ENCODE measurements at places on chromosomes 1 and 21. TPM values are rescaled to one million over a fixed set of nuclear protein-coding genes. Genes with fewer than 3 reads are reported as not detected.

- no peak for DNase-seq
These were observed 1.7 kb downstream of the EGLN1 start for GRCh38 chr1:231420299-231420958.

- no peak for DNase-seq
These were observed 16.6 kb upstream of the DISP3 start for GRCh38 chr1:11462224-11462923.

DNA sequence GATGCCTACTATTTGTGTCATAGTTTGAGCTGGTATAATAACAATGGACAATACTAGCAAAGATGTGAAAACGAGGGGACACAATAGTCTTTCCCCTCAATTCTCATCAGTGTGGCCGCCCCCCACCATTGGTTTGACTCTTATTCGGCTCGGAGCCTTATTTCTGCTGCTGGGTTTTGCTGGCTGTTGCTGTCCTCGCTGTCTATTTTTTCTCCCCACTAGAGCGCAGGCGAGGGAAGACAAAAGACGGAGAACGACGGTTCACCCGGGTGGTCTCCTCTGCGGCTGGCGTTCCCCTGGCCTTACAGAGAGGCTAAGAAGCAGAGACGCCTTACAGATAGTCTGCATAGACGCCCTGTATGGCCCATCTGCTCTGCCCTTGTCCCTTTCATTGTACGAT is 19.4 kb downstream of the CLIC6 start:
- peak; percentile 47 for DNase-seq

GRCh38 chr1:185207980-185208602 is 51.1 kb downstream of the SWT1 start:
- DNase-seq = no peak

- DNase-seq = no peak
These were observed 36.7 kb upstream of the TARDBP start for GRCh38 chr1:10975567-10976326.

DNA sequence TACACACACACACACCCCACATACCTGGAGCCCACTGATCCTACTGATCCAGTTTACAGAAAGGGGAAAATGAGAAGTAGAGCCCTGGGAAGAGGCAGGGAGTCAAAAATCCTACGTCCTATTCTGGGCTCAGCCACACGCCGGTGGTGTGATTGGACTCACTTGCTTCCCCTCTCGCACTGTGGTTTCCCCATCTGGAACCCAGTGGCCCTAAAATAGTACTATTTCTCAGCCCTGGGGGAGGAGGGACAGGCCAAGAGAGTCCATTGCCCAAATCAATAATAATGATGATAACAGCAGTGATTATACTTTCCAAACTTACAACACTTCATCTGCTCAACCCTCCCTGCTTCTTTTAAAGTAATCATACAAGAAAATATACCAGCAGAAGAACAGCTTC is 2.9 kb upstream of the PIGR start:
- DNase-seq = no peak

GRCh38 chr1:155061381-155062150 is 2.0 kb upstream of the EFNA4 start:
- no peak for DNase-seq

DNA sequence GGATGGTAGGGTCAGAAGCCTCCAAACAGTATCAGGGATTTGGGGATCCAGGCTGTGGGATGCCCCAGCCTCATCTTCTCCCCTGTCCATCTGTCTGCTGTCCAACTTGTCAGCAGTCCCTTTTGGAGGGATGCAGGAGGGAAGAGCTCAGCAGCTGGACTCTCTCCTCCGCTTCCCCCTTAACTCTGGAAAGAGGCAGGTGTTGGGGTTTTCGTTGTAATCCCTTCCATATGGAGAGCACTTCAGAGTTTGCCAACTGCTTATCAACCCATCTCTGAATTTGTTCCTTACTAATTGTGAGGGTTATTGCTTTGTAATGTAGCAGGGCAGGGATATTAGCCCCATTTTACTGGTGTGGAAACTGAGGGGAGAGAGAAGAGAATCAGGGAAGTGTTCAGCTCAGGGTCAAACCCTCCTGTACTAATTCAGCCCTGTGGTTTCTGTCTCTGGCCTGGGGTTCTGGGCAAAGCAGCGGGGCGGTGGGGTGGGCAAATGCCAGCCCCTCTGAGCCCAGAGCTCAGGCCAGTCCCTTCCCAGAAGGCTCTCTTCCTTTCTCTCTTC is 3.2 kb downstream of the CITED4 start:
- no peak for DNase-seq

DNA sequence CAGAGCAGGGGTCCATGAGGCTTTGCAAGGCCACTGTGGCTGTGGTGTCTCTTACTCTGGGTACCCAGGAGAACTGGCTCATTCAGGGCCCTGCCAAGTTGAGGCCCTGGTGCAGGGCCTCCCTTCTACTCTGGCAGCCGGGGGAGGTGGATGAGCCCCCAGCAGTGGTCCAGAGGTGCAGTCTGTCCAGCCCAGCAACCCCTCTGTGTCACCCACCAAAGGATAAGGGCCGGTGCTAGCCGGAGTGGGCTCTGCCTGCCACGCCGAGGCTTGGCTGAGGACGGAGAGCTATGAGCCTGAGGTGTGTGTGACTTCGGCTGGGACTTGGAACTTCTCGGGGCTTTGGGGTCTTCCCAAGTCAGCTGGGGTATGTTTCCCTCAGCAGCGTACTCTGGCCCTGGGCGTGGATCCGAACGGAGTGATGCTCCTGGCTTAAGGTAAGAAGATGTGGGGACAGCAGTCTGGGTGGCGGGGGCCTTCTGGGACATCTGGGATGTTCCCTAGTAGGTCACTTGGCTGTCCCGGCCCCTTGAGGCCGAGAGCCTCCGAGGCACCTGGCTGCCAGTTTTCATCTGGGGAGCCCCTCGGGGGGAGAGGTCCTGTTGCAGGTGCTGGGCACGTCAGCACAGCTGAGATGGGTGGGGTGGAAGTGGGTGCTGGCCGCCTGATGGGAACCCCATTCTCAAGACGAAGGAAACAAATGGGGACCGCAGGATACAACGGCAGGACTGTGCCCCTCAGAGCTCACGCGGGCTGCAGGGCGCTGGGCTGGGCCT is 25.9 kb downstream of the RUNX3 start:
- DNase-seq = no peak

- no peak for DNase-seq
These were observed 115.5 kb downstream of the GABPA start for GRCh38 chr21:25850126-25850842.

DNA sequence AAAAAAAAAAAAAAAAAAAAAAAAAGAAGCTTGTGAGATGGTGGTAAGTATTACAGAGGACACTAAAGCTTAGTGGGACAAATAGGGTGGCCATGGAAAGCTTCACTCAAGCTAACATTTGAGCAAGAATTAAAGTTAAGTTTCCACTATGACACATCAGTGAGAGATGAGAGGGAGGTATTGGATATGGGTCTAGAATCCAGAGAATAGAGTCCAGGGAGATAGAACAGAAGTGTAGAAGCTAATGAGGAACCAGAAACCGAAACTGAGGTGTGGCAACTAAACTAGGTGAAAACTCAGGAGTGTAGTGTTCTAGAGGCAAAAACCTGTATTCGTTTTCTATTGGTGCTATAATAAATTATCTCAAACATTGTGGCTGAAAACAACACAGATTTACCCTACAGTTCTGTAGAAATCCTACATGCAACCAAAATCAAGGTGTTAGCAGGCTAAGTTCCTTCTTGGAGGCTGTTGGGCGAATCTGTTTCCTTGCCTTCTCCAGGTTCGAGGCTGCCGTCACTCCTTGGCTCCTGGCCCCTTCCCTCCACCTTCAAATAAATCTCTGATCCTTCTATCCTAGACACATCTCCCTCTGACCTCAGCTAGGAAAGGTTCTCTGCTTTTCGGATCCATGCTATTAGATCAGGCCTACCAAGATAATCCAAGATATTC is 36.2 kb downstream of the PTP4A2 start:
- DNase-seq = no peak

PTGFR gene
- 3.2 TPM for polyA plus RNA-seq

AGMAT gene
- polyA plus RNA-seq = 15.8 TPM

TSPAN1 gene
- 65.2 TPM for polyA plus RNA-seq

SNIP1 gene
- 12.2 TPM for polyA plus RNA-seq

ITLN2 gene
- not detected for polyA plus RNA-seq

LEPR gene
- 13.2 TPM for polyA plus RNA-seq

Data from left renal pelvis (tissue), 4 donors.